ENCODE measurements at places on chromosomes 16 and 17.
A peak's percentile ranks its signal among the peaks of the same experiment; 100 is the strongest.

- DNase-seq = no peak
Observed at GRCh38 chr16:2084895-2085625, 37.3 kb downstream of the TSC2 start.

GRCh38 chr17:19619705-19620325 is 28.7 kb upstream of the ALDH3A2 start:
- no peak for DNase-seq

- no peak for DNase-seq
Observed at GRCh38 chr16:70162041-70162451, 11.5 kb upstream of the CLEC18C start.

DNA sequence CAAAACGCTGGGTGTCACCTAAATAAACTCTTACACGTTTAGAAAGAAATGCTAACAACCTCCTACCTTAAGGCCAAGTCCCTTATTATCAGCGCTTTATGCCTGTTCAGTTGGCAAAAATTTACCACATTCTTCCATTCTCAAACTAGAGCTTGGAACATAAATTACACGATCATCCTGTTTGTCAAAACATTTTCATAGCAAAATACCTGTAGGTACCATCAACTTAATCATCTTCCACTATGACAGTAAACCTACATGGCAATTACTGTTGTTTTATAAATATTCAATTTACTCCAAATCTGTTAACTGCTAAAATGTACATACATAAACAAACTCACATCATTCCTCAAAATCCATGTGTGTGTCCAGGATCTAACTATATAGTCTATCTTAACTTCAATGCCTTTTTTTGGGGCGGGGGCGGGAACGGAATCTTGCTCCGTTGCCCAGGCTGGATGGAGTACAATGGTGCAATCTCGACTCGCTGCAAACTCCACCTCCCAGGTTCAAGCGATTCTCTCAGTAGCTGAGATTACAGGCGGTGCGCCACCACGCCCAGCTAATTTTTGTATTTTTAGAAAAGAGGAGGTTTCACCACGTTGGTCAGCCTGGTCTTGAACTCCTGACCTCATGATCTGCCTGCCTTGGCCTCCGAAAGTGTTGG is 4.4 kb downstream of the RPL23 start:
- no peak for DNase-seq

DNA sequence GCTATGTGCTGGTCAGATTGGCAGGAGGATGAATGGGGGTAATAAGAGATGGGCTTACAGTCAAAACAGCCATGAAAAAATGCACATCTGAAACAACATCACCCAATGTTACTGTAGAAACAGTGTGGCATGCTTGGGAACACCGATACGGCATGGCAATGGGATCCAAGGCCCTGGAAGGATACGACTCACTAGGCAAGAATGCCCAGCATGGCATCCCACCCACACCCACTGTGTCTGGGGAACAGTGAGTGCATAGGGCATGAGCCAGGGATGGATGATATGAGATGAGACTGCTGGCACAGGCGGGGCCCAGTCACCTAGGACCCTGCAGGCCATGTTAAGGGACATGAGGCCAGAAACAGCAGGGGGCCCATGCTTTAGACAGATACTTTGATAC is 11.5 kb downstream of the TRIM25 start:
- DNase-seq = no peak

DNA sequence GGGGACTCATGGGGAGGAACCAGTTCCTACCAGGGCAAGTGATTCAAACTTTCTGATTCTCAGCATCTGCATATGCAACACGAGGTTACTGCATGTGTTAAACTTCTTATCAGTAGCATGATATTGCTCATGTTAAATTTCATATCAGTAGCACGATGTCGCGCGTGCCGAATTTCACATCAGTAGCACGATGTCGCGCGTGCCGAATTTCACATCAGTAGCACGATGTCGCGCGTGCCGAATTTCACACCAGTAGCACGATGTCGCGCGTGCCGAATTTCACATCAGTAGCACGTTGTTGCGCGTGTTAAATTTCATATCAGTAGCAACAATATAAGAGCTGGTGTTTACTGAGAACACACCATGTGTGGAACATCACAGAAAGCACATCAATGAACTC is 221.6 kb downstream of the GSG1L start:
- DNase-seq = no peak

GRCh38 chr17:76493505-76494167 is 7.6 kb downstream of the RHBDF2 start:
- DNase-seq = peak; percentile 52

DNA sequence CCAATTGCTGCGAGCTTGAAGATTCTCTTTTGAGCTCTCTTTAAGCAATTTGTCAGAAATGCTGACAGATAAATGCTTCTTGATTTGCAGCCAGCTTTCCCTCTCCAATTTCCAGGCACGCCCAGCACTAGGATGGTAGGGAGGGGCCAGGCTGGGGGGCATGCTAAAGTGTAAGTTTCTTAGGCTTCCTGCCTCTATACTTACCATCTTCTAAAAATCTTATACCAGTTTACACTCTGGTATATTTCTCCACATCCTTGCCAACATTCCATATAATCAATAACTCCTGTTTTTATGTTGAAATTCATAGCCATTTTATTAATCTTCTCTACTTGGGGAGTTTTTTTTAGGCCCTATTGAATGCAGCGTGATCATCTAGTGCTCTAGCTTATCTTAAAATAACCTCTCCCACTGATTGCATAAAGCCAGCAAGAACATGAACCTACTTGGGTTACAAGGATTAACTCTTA is 17.5 kb downstream of the ACSF2 start:
- no peak for DNase-seq

DNA sequence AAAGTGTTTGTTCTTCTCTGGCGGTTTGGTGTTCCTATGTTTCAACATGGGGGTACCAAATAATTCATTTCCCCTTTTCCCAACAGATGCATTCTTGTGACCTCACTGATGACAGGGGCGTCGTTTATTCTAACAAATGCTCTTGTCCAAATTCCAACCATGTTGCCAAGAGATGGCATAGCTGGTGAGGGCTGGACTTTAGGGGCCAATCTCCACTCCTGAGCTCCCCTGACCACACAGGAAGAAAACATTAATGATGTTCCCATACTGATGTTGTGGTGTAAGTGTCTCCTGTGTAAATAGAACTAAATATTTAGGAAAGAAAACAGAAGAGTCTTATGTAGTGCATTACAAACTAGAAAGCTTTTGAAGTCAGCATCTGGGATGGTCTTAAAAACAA is 431.6 kb downstream of the CDH13 start:
- no peak for DNase-seq

GRCh38 chr16:30429418-30429677 is 482 bp downstream of the DCTPP1 start:
- DNase-seq = no peak

GRCh38 chr17:51512220-51512907 is 252.0 kb downstream of the UTP18 start:
- no peak for DNase-seq

DNA sequence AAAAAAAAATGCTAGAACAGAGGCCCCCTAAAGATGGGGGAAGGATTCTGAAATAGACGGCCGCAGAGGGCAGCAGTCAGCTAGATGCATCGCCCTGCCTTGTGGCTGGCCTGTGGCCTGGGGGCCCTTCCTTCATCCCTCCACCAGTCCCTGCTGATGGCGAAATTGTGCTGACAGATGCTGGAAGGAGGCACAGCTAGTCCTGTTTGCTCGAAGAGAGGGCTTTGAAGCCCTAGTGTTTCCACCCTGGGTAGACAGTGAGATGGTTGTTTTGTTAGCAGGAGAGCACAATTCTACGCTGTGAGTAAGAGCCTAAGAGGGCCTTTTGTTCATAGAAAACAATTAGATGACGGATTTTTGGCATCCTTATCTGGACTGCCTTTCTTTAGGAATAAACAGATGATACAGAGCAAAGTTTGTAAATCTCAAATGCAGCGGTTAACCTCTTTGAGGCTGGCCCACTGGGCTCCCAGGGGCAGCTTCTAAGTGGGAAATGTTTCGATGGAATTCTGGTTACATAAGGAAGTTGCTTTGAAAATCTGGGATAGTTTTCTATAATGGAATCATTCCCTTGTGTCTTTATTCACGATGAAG is 23.0 kb downstream of the VPS35L start:
- no peak for DNase-seq

GRCh38 chr16:69833357-69834282 is 71.5 kb downstream of the WWP2 start:
- DNase-seq = no peak

DNA sequence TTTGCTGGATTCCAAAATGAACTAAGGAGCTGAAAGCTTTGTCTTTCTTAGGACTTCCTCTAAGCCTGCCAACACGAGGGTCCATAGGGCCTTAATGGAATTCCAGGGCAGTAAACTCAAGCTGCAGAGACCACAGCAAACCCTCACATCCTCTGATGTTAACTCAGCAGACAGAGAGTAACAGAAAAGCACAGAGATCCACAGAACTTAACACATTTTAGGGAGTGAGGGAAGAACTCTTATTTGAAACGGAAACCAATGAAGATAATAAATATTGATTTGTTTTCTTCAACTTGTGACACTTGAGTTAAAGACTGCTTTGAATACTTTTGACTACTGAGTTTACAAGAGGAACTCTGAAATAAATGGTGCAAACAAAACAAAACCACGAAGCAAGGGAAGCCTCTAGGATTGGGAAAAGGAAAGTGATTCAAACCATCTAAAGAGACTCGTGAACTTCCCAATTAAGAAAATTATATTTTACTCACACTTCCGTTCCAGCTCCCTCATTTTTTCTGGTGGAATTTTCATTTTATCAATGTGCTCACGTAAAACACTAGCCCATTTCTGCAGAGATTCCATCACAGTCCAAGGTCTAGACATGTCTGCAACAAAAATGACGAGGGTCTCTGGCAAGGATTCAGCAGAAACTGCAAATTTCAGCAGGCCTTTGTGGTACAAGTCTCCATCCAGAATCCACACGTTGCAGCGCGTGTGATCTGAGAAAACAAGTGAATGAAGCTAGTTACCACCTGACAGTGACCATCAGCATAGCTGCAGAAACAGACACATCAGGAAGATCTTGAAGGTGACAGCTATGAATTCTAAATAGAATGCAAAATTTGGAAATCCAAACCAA is 9.2 kb downstream of the DYNC1LI2 start:
- DNase-seq = no peak

- DNase-seq = peak; percentile 76
Observed at GRCh38 chr16:21277927-21278706, at the start of gene CRYM. Gene CRYM (minus strand): TSS chr16:21278290. CDS start chr16:21278251, 39 bp downstream.

DNA sequence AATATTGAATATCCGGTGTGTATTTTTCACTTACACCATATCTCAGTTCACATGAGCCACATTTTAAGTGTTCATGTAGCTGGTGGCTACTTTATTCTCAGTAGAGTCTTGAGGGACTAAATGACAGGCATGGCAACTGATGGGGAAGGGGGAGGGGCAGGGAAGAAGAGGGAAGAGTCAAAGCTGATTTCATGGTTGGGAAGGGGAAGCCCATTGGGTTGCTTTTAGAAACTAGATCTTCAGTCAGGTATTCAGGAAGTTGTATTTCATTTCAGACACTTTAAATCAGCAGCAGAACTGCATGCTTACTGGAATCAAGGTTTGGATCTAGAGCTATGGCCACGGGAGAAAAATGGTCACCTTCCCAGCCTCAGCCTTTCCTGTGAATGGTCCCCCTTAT is 2.9 kb upstream of the WIPI1 start:
- no peak for DNase-seq

DNA sequence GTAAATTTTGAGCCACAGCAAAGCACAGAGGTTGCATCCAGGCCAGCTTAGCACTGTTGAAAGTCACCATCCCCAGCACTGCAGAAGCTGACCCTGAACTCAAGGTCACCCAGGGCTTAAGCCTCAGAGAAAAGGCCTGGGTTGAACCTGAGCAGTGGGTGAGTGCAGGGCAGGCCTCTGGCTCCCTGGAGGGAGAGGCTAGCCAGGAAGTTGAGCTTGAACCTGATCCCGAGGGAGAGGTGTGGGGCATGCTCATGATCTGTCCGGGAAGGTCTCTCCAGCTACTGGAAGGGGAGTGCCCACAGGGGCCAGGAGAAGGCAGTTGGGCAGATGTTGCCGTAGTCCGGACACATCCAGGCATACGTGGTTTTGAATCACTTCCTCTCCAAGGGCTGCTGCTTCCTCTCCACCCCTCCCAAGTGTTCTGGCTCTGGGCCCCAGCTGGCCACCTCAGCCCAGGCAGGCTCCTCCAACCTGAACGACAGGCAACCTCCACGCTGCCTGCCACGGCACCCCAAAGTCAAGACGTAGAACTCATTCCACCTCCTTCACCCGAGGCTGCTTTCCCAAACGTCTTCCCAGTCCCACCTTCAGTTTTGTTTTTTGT is 18.4 kb downstream of the CARHSP1 start:
- DNase-seq = no peak

- DNase-seq = no peak
Observed at GRCh38 chr17:6374271-6374691, 60.6 kb downstream of the AIPL1 start.

- DNase-seq = no peak
Observed at GRCh38 chr16:48680881-48681280, 70.9 kb upstream of the N4BP1 start.

- peak; percentile 20 for DNase-seq
Observed at GRCh38 chr16:23334950-23335349, 32.8 kb downstream of the SCNN1B start.

Data from OCI-LY7 (cell line).